ENCODE measurements at places on chromosomes 6 and 20.

- DNase-seq: no peak
Measured at GRCh38 chr20:20658871-20659431, 53.5 kb downstream of the RALGAPA2 start.

- DNase-seq: no peak
Measured at GRCh38 chr6:168706471-168707177, 265.6 kb downstream of the SMOC2 start.

DNA sequence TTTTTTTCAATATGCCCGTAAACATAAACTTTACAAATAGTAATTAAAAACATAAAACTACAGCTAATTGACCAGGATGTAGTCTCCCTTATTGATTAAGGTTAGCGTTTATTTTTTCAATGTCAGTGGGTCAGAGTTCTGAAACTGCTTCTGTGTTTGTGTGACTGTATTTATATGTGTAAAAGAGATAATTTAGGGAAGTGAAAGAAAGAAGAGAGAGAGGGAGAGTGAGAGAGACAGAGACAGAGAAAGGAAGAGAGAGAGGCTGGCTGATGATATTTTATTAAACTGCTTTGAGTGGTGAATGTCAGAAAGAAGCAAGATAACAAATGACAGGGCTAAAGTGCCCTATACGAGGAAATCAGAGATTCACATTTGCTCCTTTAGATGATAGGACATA is 266.1 kb upstream of the PTCHD4 start:
- no peak for DNase-seq

DNA sequence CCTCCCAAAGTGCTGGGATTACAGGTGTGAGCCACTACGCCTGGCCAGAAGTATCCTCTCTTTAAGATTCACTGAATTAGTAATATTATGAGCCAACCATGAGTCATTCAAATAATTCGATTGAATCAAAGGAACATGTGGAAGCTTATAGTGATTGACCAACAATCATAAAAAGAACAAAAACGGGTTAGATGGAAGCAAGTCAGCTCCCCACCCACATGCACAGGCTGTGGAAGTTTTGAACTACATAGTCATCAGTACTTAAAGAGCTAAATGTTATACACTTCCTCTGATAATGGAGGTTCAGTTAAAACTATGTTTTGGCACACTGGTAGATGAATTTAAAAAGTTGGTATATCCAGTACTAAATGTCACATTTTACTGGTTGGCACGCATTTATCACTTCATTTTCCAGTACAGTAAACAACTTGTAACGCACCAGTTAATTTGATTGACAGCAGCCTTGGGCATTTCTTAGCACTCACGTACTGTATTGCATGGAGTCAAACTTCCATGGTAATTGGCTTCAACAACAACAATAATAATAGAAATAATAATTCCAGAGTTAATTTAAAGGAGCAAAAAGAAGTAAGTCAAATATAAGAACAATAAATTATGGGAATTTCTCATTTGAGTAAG is 1107.3 kb upstream of the MAP3K7 start:
- no peak for DNase-seq

DNA sequence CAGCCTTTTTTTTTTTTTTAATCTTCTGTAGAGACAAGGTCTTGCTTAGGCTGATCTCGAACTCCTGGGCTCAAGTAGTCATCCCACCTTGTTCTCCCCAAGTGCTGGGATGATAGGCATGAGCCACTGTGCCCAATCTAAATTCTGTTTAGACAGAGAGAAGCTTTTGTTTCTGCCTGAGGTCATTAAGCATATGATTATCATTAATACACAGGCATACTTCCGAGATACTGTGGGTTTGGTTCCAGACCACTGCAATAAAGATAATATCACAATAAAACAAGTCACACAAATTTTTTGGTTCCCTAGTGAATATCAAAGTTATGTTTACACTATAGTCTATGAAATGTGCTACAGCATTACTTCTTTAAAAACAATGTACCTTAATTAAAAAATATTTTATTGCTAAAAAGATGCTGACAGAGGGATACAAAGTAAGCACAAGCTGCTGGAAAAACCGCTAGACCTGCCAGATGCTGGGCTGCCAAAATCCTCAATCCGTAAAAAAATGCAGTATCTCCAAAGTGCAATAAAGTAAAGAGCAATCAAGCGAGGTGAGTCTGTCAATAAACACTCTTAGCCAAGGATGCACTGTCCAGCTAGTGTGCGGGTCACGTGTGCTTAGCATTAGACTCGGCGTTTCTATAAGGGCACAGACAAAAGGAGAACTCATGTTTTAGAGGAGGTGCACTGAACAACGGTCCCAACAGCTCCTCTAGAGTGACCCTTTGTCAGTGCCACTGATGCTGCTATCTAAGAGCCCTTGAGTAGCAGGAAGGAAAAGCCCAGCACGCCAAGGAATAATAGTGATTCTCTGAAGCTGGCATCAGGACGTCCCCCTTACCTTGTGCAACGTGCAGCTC is 16.1 kb downstream of the TXNDC5 start:
- DNase-seq: no peak

- DNase-seq: no peak
Measured at GRCh38 chr20:32007787-32008616, 2.2 kb upstream of the CCM2L start.

GRCh38 chr6:38134704-38135088 is 315.2 kb downstream of the ZFAND3 start:
- DNase-seq: no peak

- DNase-seq: peak; percentile 56
Measured at GRCh38 chr6:133921249-133921859, 31.7 kb upstream of the TBPL1 start.

GRCh38 chr6:20237677-20238460 is 25.6 kb upstream of the MBOAT1 start:
- no peak for DNase-seq

- DNase-seq: no peak
Measured at GRCh38 chr20:50350510-50351249, 159.5 kb upstream of the PTPN1 start.

GRCh38 chr6:6931071-6932025 is 176.4 kb upstream of the RREB1 start:
- DNase-seq: no peak

- peak; percentile 12 for DNase-seq
Measured at GRCh38 chr6:169371344-169372127, 117.9 kb upstream of the THBS2 start.

- no peak for DNase-seq
Measured at GRCh38 chr6:34657037-34657306, 39.6 kb downstream of the ILRUN start.

GRCh38 chr6:126773112-126773805 is 345.2 kb upstream of the RSPO3 start:
- DNase-seq: no peak

DNA sequence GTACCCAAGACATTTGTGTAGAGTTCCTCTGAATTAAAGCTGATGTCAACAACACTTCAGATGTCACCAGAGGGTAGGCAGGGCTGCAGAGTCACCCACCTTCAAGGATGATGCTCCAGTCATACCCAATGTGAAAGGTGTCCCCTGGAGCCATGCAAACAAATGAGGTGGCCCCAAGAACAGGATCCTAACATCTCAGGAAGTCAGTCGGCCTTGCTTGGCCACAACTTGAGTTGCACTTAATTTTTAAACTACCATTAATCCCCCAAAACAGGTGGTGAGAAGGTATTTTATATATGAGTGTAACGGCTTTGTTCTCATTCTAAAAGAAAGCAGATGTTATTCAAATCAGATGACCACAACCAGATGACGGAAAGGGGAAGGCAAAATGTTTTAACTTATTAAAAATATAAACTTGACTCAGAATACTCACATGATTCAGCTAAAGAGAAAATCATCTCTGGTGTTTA is 21.1 kb upstream of the SERPINB1 start:
- DNase-seq: no peak

GRCh38 chr6:20893412-20893811 is 359.2 kb downstream of the CDKAL1 start:
- no peak for DNase-seq

- no peak for DNase-seq
Measured at GRCh38 chr20:54093423-54094267, 23.3 kb upstream of the BCAS1 start.

- DNase-seq: no peak
Measured at GRCh38 chr6:14827354-14827753, 418.5 kb upstream of the JARID2 start.

DNA sequence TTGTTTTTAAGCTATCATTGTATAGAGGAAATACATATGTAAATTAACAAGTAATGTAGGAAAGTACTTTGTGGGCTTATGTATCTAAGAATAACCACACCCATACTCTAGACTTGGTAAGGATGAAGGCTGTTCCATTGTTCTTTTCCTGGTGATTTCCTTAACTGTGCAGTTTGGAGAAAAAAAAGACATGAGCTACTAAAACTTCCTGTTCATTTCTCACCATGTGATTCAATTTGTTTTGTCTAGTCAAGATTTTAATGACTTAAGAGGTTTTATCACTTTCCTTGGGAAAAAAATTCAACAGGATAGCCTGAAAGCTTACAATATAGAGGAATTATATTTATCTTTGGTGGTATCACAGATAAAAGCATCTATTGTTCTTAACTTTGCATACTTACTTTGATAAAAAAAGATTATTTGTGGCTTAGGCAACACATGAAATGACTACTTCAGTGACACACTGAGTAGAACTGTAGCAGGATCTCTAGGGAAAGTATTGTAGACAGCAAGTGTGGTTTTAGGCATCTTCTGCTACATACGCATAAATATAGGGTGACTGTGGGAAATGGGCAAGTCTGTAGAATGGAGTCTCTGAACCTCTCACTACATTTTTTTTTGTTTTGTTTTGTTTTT is 80.3 kb downstream of the GJA1 start:
- DNase-seq: no peak

DNA sequence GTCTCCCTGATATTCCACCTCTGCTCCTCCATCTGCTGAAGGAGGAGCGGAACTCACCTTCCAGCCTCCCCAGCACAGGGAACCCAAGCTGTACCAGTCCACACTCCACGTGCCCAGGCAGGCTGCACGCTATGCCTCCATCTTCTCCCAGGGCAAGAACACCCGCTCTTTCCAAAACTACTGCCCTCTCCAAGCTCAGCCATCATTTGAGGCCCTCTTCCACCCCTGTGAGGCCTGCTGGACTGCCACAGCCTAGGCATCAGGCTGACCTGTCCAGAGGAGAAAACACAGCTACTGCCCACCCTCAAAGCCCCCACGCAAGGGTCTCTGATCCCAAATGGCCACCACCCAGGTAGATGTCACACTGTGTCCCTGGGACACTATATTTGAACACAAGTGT is 99.9 kb downstream of the PRND start:
- no peak for DNase-seq

DNA sequence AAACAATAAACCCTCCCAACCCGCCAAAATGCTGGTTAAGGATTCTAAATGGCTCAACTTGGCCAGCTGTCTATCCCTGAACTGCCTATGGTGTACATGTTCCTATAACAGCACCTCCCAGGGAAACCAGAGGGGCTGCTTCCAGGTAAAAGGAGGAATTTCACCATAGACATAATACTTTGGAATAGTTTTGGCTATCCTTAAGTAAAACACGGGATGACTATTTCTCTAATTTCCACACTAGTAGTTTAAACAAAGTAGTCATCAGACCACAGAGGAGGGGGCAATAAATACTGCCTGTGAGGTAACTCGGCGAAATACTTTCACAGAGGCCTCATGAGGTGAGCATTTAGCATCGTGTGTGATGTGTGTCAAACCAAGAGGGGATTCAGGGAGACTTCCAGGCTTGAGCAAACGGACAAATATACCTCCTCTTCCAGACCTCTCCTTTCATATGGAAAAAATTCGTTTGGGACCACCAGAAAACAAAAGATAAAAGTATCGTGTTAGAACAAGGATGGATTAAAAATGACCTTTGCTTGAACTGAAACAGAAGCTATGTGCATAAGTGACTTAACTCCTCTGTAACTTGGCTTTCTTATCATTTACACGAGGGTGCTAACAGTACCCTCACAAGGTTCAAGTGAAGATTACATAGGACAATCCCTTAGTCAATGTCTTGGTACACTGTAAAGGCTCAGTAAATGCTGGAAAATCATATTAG is 1.0 kb upstream of the XRN2 start:
- DNase-seq: no peak

GRCh38 chr6:141587482-141588266 is 545.1 kb upstream of the GJE1 start:
- peak; percentile 71 for DNase-seq

DNA sequence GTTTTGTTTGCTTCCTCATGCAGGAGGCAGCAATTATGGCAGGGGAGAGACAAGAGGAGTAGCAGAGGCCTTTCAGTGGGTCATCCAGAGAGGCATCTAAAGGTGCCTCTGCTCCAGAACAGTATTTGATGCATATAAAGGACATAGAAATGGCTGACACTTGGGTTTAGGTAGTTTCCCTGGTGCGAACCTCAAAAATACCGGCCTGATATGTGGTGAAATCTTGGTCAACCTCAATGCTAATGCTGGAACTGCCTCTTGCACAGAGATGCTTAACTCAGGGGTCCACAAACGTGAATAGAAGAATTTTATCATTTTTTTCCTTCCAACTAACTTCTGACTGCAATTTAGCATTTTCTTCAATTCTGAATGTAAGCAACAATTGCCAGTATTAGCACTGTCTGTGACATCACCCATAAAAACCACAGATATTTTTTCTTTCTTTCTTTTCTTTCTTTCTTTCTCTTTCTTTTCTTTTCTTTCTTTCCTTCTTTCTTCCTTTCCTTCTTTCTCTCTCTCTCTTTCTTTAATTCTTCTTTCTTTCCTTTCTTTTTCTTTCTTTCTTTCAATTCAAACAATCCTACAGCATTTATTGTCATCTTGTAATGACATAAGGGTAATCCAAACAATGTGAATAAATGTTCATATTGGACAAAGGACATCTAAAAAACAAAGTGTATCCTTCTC is 180.0 kb upstream of the UST start:
- DNase-seq: no peak

- no peak for DNase-seq
Measured at GRCh38 chr6:8069151-8069550, 5.0 kb upstream of the BLOC1S5 start.

- DNase-seq: no peak
Measured at GRCh38 chr6:157436944-157437336, 56.0 kb downstream of the ZDHHC14 start.

DNA sequence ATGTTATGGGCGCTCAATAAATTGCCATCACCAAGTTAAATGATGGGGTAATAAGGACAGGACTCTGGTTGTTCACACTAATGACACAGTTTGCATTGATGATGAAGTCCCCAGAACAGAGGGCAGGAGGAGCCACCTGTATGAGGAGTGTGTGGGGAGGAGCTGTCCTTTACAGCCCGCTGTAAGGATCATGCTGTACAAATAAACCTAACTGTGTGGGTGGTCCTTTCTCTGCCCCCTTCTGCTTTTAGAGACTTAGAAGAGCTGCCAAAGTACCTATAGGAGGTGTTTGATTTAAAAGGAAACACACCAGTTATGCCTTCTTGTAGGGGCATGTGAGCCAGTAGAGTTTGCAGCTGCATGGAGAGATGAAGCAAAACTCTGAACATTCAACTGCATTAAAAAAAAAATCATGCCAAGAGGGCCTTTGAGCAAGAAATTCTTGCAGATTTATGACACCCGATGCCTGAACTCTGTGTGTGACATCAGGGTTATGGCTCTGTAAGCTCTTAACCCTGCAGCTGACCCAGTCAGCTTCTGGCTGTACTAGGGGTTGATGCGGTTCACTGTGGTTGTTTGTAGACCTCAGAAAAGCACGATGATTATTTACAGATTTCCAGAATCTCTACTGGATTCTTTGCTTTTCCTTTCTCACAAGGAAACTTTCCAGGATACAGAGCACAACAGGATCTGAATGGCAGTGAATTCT is 67.4 kb downstream of the UST start:
- DNase-seq: peak; percentile 14

GRCh38 chr20:62627901-62628612 is 14.2 kb upstream of the SLCO4A1 start:
- peak; percentile 55 for DNase-seq

- no peak for DNase-seq
Measured at GRCh38 chr6:90413867-90414266, 117.2 kb upstream of the BACH2 start.

Measured in HCEC 1CT (cell line).